Choroid plexus epithelial cell (primary cell): ENCODE measurements at places on chromosomes 1 and 21.

DNA sequence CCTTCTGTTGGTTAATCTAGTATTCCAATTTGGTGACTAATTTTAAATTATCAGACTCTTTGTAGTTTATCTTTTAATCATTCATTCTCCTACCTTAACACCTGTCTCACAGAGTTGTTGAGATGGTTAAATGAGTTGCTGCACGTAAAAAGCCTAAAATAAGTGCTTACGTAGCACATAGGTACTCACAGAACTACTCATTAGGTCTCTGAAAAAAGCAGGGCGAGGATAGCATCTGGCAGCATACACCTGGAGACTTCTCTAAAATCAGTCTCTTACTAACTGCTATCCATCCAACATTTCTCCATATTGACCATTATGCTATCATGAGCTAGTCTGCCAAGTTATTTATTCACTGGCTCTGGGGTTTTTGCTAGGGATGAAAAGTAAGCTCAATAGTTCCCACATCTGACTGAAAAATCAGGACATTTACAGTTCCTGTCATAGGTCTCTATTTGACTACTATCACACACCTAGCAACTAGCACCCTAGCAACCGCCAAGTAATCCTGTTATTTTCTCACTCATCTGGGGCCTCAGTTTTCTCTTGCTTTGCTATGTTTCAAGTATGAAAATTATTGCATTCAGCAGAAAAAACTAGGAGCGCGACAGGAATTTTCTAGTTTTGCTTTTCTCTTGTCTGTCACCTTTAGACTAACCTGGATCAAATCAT lies 11.2 kb downstream of the CSDE1 start:
- no peak for DNase-seq

DNA sequence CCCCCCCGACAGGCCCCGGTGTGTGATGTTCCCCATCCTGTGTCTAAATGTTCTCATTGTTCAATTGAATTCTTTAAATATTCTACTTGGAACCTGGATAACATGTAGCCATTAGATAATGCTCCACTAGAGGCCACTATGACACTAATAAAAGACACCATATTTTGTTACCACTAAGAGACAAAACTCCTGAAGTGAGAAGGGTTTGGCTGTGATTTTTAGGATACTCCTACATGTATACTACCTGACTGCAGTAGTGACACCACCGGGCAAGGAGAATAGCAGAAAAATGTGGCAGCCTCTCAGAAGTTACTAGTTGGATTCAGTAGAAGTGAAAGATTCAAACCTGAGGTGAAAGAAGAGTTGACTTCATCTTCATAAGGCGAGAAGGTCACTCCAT lies 36.0 kb downstream of the F5 start:
- DNase-seq: peak; percentile 70

- no peak for DNase-seq
These were observed 6.1 kb upstream of the TRAF3IP3 start for GRCh38 chr1:209749670-209750323.

DNA sequence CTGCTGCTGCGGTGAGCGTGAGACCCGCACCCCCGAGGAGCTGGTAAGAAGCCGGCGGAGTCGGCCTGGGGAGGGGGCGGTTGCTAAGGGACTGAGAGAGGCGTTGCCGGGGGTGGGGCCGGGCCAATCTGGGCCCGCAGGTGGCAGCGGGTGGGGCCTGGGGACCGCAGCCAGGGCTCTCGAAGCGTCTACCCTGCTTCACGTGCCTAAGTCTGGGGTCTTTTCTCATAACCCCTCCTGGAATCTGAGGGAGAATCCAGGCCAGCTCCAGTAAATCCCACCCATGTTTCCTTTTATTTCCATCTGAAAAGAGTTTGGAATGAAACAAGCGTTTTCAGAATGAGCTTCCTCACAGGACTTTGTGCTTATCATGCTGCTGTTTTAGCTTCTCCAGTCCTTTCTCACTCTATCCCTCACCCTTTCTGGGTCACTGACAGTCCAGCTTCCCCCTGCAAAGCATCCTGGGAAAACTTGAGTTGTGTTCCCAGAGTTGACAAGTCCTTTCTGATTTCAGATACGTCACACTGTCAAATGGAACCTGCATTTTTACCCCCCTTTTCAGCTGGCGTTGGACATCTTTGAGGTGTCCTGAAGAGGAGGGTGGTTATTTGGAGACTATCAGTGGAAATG lies 431 bp downstream of the CLCN6 start:
- peak; percentile 44 for DNase-seq

GRCh38 chr1:150065184-150065871 lies 2.2 kb upstream of the VPS45 start:
- peak; percentile 56 for DNase-seq

DNA sequence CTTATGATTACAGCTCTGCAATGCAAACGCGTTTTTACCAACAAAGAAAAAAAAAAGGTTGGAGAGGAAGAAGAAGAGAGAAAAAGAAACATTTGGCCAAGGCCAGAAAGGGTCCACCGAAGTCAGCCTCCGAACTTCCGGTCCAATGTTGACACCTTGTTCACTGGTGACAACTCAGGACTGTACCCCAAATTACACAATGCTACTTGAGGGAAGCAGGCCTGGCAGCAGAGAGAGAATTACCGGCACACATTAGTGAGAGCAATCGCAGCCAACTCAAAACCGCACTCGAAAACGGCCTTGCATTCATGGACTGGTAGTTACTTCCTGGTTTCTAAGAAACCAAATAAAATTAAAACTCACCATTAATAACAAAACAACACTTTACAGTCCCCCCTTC lies 652.5 kb downstream of the KIF26B start:
- no peak for DNase-seq

DNA sequence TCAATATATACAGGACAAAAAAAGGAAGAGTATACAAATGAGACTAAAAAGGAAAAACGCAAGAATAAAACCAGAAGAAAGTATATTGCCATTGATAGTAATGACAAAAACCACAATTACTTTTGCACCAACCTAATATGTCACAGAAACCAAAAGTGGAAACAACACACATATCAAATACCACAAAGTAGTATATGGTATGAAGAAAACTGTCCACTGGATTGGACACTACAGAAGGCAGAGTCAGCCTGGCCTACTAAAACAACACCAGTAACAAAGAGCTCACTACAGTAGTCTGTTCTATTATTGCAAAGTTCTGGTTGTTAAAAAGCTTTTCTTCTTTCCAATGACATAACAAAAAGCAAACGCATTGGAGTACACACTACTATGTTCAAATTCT lies 17.7 kb downstream of the TESK2 start:
- DNase-seq: no peak

DNA sequence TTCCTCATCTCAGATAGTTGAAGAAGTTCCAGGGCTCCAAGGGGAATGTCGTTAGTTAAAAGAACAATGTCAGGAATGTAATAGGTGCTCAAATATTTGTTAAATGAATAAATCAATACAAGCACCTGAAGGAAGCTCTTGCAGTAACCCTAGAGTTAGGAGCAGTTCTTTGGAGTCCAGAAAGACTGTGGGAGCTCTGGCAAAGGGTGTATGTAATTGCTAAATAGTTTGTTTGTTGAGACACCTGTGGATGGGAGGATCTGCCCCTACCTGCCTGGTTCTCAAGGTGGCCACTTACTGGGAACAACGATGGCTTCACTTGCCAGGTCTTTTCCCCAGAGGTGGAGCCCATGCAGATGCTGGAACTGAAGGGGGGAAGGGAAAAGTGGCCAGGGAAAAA lies 27.5 kb upstream of the JUN start:
- DNase-seq: no peak

GRCh38 chr1:215252164-215252563 lies 169.6 kb downstream of the KCNK2 start:
- no peak for DNase-seq

- no peak for DNase-seq
These were observed 1.6 kb downstream of the ADAM15 start for GRCh38 chr1:155052439-155053395.

- no peak for DNase-seq
These were observed 129.1 kb upstream of the SOD1 start for GRCh38 chr21:31530364-31530763.

DNA sequence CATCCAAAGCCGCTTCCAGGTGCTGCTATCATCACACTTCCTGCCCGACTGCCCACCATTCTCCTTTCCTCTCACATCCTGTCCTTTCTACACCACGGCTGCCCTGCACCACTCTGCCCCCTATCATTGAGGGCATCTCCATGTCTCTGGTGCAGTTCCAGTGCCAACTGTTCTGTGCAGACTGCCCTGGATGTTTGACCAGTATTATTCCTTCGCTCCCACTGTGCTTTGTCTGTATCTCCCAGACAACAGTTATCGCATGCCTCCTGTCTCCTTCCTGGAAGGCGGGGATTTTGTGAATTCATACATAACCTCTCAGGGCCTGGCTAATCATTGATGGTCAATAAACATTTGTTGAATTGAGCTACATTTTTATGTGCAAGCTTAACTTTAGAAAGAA lies 63.6 kb upstream of the GNG12 start:
- DNase-seq: no peak

- DNase-seq: no peak
These were observed 28.2 kb upstream of the CRNN start for GRCh38 chr1:152442301-152442700.

GRCh38 chr1:22969304-22969709 lies 3.4 kb downstream of the LACTBL1 start:
- peak; percentile 97 for DNase-seq

- DNase-seq: no peak
These were observed 66.1 kb downstream of the TMEM53 start for GRCh38 chr1:44608141-44608540.

- DNase-seq: no peak
These were observed 182.0 kb upstream of the CSF3R start for GRCh38 chr1:36664571-36665287.

DNA sequence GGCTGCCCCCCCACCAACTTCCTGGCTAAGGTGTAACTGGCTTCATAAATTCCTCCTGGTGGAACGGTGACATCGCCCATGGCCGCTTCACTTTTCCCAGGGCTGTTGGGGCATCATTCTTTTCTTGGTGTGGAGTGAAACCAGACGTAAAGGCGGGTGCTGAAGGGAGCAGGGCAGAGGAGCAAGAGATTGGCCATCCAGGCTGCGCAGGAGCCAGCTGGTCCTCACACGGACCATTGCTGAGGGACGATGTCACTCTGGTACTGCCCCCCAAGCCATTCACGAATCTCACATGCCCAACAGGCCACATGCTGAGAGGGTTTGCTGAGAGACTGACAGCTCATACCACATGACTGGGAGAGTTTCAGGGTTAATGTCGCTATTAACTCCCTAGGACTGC lies 10.5 kb upstream of the PKP1 start:
- no peak for DNase-seq

DNA sequence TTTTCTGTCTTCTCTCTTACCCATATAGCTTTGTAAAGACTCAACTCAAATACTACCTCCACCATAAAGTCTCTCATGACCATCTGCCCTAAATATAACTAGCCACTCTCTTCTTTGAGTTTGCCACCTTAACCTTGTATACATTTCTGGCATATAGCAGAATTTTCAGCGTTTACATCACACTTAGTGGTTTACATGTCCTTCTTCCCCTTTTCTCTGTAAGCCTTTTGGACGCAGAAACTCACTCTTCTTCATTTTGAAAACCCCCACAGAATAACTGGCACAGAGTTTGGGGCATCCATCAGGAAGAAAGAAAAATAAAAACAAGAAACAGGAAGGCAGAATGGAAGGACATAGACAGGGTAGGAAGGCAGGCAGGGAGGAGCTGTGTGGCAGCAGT lies 131.8 kb upstream of the DUSP10 start:
- no peak for DNase-seq

GRCh38 chr1:67687198-67687545 lies 2.2 kb downstream of the GADD45A start:
- no peak for DNase-seq

DNA sequence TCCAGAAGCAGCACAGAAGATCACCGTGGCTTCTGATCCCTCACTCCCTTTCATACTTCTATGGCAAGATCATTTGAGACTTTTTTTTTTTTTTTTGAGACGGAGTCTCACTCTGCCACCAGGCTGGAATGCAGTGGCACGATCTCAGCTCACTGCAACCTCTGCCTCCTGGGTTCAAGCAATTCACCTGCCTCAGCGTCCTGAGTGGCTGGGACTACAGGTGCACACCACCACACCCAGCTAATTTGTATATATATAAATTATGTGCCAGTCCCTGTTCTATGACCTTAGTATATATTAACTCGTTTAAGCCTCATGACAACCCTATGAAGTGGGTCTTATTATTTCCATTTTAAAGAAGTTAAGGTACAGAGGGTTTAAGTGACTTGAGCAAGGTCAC lies 298.5 kb downstream of the VAV3 start:
- DNase-seq: no peak

DNA sequence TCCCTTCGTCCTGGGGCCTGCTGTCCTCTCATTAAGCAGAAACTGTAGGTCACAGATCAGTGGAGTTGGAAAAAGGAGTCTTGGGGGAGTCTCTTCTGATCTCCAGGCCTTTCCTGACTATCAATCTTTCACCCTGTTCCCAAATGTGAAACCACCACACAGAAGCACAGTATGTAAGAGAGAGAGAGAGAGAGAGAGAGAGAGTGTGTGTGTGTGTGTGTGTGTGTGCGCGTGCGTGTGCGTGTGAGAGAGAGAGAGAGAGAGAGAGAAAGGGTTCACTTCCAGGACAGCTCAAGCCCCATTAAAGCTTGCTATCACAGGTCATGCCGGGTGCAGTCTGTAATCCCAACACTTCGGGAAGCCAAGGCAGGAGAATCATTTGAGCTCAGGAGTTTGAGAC lies 1.5 kb upstream of the TTC24 start:
- DNase-seq: no peak

- peak; percentile 46 for DNase-seq
These were observed 341.3 kb downstream of the USP25 start for GRCh38 chr21:16071092-16071491.

DNA sequence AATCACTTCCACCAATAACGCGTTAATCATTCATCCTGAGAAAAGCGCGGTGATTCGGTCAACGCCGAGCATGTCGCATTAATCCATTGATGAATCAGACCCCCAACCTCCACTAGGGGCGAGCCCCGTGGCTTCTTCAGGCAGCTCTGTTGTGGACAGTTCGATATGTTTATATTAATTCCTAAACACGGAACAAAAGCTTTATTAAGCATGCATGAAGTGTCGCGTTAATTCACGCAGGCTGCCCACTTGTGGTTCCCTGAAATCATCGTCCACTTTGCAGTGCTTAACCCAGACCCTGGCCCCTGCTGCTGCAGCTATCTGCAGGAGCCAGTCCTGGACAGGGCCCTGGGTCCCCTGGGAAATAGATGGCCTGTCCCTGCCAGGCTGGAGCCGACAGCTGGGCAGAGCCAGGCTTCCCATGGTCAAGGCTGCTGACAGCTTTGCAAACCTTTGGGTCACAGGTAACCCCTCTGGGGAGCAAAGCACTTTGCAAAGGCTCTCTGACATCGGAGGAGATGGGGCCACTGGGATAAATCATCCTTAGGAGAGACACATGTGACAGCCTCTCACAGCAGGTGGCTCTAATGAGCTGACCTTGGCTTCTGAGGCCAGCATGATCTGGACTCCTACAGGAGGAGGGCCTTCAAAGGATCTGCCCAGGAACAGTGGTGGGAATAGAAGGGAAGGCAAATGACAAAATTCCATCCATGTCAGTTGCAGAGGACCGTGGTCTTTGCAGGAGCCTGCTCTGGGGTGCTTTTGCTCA lies 137.0 kb upstream of the AJAP1 start:
- no peak for DNase-seq

- peak; percentile 44 for DNase-seq
These were observed 85.7 kb downstream of the TGFB2 start for GRCh38 chr1:218430822-218431221.
